GM19239 (cell line): ENCODE measurements at places on chromosomes 11 and 22.

GRCh38 chr11:58926695-58927094 lies 12.6 kb upstream of the GLYATL1 start:
- no peak for DNase-seq

DNA sequence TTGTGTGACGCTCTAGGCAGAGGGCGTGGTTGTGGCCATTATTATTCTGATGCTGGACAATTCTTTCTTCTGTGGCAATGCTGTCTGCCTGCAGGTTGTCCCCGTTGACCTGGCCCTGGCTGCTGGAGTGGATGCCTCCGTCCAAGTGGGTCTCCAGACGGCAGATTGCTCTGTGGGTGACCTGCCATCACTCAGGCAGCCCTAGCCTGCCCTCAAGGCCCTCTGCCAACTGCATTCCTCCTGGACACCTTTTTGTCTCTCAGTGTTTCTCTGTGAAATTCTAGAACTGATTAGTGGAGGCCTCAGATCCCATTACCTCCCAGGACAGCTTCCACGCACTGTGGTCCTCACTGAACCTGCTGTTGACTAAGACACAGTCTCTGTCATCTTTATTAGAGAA lies 86.7 kb downstream of the TBC1D22A start:
- DNase-seq: no peak

GRCh38 chr11:14583252-14584034 lies 60.2 kb upstream of the PDE3B start:
- DNase-seq: no peak

DNA sequence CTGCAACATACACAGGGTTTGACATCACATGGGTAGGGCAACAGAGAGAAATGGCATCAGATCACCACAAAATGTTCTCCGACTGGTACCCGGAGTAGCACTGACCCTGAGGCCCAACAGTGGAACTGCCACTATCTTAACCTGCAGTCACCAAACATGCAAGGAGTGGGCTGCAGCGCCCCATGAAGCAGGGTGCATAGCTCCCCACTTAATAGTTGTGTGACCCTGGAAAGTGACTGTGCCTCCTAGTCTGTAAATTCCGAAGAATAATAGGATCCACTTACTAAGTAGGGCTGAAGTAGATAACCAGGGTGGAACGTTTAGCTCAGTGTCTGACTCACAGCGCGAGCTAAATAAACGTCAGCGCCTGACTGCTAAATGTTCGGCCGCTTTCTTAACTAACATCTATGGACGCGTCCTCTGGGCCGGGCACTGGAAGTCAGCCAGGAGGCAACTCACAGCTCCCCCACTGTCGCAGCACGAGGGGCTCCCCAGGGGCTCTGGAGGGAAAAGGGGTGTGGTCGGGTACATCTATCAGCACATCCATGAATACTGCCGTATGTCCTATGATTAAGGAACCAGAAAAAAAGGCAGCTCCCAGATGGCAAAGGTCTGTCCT lies 777 bp downstream of the LTO1 start:
- DNase-seq: no peak

- DNase-seq: no peak
Observed at GRCh38 chr11:117505285-117505970, 177.8 kb downstream of the CEP164 start.

DNA sequence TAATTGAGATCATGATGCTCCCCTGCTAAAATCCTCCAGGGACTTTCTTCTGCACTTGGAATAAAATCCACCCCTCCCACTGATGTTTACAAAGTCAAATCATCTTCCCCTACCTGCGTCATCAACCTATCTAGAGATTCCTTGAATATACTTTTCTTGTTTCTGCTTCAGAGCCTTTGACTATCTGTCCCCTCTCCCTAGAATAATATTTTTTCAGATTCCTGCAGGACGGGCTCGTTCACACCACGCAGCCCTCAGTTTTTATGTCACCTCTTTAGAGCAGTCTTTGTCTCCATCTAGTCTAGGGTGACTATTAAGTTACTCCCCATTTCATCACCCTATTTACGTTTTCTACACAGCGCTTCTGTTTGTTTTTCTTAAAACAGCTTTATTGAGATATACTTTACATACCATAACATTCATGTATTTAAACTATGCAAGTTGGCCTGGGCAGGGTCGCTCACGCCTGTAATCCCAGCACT lies 94.8 kb upstream of the SESN3 start:
- no peak for DNase-seq

DNA sequence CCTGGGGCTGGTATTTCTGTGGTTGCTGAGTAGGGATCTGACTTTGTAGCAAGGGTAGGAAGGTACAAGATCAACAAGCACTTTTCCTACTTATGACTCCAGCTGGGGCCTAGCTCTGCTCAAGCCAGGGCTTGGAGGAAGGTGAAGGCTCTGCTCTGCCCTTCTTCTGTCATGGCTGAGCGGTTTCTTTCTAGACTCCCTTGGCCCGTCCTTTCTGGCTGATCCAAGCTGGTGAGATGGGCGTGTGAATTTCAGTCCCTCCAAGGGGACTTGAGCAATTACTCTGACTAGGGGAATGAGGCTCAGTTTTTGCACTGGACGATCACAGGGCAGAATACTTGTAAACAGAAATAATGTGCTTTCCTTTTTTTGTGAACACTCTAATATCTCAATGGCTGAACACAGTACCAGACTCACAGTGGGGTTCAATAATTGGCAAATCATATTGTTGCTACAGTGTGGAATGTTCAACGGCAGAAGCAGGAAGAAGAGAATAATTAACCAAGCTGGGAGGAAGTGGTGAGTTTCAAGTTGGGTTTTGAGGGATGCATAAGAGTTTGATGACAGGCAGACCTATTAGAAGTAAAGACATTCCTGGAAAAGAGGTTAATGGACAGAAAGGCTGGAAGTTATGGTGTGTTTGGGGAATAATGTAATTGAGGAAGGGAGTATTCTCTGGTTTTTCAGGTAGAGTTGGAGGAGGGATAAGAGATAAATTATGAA lies 507.6 kb downstream of the MIAT start:
- no peak for DNase-seq

- DNase-seq: no peak
Observed at GRCh38 chr11:78952890-78953289, 378.2 kb upstream of the NARS2 start.

DNA sequence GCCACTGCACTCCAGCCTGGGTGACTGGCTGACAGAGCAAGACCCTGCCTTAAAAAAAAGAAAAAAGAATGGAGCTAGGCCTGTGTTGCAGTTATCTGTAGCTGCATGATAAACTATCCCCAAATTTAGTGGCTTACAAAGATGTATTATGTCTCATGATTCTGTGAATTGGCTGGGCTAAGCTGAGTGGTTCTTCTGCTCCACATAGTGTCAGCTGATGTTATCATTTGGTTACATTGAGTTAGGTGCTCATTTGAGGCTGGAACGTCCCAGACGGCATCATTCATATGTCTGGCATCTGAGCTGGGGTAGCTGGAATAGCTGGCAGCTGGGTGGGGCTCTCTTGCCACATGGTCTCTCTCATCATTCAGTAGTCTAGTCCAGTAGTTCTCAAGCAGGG lies 8.2 kb upstream of the ASCC2 start:
- no peak for DNase-seq

GRCh38 chr11:86219311-86220193 lies 25.0 kb upstream of the EED start:
- no peak for DNase-seq

GRCh38 chr11:66676931-66677598 lies 622 bp downstream of the RBM4B start:
- DNase-seq: no peak

- DNase-seq: no peak
Observed at GRCh38 chr11:46422588-46422987, 31.0 kb upstream of the CHRM4 start.

DNA sequence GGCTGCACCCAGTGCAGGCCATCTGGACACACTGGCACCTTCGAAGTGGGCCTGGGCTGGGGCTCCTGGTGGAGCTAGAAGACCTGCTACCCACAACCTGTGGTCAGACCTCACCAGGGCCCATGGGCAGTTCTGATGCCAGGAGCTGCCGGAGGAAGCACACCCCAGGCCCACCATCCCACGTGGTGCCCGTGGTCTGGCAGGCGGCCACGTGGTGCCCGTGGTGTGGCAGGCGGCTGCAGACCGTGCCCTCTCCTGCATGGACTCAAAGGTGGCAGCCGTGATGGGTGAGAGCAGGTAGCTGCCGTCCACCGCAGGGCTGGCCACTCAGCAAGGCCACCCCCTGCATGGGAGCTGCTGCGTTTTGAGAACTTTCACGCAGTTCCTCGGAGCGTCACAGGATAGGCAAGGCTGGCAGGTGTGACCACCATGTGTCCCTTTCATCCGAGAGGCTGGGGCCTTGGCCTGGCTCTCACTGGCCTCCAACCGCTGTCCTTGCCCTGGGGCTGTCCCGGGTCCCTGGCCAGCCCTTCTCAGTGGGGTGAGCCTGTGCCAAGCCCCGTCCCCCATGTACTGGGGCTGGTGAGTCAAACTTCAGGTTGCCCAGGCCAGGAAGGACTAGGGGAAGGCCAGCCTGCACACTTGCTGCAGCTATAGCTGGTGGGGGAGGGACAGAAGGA lies 3.9 kb upstream of the IL17REL start:
- no peak for DNase-seq

DNA sequence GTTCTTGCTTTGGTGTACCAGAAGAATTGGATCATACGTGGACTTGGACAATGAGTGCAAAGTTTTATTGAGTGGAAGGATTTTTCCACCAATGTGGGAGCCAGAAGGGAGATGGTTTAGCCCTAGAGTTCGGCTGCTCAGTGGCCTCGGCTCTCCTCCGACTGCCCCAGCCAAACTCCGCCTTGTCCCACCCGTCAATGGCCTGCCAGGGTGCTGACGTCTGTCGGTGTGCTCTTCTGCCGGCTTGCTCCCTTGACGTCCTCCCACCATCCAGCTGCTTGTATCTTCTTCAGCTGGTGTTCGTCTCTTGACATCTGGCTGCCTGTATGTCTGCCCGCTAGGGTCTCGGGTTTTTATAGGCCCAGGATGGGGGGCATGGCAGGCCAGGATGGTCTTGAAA lies 154.8 kb downstream of the APOL5 start:
- DNase-seq: no peak

- DNase-seq: no peak
Observed at GRCh38 chr11:119795690-119796089, 66.7 kb upstream of the NECTIN1 start.

GRCh38 chr11:123122852-123123251 lies 60.9 kb upstream of the HSPA8 start:
- DNase-seq: no peak

DNA sequence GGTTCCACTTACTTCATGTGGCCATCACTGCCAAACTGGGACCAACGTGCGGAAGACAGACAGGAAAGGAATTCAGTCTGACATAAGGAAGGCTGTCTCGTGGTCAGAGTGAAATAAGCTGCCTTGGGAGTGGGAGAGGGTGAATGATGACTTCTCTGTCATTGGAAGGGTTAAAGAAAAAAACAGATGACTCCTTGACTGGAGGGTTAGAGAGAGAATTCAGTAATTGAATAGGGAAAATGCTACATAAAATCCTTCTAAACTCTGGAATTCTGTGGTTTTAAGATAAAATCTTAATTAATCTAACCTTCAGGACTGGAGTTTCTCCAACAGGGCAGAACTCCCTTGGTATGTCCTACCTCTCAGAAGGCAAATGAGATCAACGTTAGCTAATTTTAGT lies 33.8 kb downstream of the RAB30 start:
- no peak for DNase-seq

- DNase-seq: no peak
Observed at GRCh38 chr11:3665336-3666022, 5.7 kb downstream of the CHRNA10 start.

- no peak for DNase-seq
Observed at GRCh38 chr11:72111300-72112142, 974 bp downstream of the ANAPC15 start.
